BE2C (cell line): ENCODE measurements at places on chromosomes 2 and 18.
A peak's percentile ranks its signal among the peaks of the same experiment; 100 is the strongest.

- DNase-seq, result no peak
These were observed 59.0 kb downstream of the GLI2 start for GRCh38 chr2:120794716-120795115.

DNA sequence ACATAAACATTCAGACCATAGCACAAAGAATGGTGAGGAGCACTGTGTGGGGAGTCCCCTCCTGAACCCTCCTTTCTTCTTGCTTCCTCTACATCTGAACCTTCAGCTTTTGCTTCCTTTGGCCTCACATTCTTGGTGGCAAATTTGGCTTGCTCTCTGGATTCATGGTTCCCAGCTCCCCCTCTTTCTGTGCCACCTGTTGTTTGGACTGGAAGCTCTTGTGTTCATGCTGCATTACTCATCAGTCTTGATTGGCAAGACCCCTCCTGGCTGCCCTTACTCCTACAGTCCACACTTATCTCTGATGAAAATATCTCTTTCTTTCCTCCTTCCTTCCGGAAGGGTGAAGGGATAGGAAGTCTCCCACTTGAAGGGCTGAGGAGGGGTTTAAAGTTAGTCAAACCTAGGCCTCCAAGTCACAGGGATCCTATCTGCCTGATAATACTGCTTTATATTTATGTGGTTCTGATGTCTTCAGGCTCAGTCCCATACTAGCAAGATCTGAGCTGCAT, 70.0 kb downstream of the MYO3B start:
- no peak for DNase-seq

DNA sequence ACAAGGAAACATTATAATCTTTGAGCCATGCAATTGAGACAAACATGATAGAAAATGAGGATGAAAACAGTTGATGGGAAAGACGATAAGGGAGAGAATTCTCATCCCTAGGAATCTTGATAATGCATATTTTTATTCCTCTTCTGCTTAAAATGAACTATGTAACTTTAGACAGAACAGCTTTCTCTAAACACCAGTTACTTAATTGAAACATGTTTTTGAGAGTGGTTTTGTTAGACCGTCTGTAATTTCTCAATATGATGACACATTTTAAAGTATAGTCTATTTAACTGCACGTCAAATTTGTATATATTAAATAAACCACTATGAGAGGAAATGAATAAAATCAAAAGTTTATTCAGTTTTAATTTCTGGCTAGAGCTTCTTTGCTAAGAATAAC, 1453.9 kb upstream of the NXPH2 start:
- no peak for DNase-seq

DNA sequence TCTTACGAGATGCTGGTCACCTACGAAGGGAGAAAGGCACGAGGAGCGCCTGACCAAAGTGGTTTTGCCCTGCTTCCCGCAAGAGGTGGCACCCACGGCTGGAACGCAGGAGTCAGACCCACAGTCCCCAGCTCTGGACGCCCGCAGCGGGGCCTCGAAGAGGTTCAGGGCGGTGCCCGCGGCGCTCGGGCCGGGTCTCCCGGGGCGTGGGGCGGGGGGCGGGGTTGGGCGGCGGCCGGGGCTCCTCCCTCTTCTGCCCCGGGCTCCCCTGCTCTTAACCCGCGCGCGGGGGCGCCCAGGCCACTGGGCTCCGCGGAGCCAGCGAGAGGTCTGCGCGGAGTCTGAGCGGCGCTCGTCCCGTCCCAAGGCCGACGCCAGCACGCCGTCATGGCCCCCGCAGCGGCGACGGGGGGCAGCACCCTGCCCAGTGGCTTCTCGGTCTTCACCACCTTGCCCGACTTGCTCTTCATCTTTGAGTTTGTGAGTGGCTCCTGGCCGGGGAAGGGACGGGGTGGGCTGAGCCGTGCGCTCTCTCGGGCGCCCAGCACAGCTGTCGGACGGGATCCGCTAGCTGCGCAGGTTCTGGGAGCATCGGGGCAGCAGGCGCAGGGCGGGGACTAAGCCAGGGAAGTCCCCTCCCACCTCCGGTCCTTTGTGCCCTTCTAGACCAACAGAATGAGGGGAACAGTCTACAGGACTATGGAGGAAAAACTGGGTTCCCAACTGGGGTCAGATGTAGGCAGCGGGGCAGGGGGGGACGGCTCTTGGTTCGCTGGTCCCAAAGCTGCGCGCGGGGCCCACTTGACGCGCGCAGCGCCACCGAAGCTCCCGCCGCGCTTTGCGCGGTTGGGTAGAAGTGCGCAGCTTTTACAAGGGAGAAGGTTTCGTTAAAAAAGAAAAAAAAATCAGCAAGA, at the start of gene MAL:
Gene MAL (plus strand): TSS at position 303 of the 914 bp plus-strand sequence. CDS start 85 bp downstream, at position 388.
- no peak for DNase-seq

DNA sequence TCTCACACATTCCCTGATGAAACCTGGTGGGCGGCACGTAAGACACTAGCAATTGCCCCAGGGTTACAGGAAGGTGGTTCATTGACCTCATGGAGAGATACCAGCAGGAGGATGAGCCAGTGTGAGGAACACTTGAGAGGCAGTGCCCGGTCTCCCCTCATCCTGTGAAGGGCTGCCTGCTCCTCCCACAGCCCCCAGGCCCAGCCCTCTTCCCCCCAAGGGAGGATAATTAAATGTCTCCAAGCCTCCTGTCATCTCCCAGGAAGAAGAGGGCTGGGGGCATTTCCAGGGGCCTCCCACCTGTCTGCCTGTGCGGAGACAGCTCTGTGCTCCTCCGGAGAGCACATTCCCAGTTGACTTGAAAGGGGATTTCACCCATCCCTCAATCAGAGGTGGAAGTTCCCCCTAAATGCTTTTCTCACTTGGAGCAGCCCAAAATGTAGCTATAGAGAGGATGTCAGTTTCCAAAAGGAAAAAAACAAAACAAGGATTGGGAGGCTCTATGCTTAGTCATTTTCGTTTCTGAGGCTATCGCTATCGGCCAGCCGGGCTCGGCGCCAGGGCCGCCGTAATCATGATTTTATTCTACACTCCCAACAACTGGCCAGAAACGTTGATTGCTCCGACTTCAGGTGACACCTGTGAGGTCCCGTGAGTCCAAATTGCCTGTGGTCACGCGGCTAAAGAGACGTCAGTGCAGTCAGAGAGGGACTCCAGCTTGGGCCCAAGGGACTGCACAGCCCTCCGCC, 7.1 kb downstream of the KCNF1 start:
- no peak for DNase-seq

DNA sequence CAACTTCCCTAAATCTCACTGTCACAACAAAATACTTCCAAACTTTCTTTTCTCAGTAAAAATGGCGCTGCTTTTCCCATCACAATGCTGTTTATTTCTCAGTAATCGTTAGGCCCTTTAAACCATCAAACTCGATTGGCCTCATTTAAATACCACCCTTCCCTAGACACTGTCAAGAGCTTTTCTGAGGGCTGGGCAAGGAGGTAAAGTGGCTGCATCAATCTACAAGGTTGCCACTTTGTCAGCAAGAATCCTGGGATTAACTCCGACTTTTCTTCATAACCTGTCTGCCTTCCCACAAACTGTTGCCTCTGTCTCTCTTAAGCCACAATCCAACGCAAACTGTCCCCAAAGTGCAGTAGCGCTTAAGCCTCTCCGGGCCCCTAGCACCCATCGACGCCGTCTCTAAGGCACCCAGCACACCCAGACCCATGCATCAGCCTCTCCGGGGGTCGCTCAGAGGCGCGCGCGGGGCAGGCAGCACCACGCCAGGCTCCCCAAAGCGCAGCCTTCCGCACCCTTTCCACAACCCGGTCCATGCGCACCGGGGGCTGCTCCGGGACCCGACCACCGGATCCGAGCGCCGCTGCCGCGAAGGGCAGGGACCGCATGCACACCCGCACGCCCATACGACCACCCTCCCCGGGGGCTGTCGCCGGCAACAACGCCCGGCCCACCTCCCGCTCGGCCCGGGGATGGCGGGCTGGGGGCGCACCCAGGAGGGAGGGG, 683 bp downstream of the MBOAT2 start:
- peak; percentile 38 for DNase-seq

DNA sequence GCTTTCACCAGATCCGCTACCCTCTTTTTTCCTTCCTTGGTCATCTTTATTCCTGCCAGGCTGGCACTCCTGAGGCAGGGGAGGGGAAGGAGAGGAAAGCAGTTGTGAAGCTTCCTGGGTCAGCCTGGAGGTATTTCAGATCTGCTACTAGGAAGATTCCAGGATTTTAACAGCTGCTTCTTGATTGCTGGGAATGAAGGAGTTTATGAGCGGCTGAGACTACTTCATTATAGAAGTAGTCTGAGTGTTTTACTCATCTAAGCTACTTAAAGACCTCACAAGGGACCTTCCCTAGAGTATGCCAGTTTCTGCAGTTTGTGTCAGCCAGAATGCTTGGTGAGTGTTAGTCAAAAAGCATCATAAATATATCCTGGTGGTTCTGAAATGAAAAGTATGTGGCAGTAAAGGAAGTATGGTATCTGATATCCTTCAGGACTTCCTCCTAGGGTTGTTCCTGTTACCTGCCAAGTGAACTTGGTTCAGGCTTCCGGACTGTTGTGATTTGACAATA, 1.9 kb downstream of the TANC1 start:
- DNase-seq, result no peak

GRCh38 chr2:233256048-233256447, 4.6 kb downstream of the ATG16L1 start:
- DNase-seq, result no peak

DNA sequence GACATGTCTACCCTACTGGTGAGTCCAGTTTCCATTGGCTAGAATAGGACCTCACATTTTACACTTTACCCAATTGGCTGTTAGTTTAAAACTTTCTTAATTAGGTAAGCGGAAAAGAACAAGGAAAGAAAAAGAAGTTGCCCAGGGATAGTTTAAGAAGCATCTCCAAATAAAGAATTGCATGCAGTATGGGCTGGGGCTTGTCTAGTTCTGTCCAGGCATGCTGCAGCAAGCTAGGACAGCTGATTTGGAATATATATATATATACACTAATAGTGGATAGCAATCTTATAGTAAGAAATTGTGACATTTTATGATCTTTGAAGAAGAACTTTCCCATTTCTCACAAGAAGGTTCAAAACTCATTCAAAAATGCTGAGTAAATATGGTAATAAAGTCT, 90.0 kb upstream of the ERBB4 start:
- DNase-seq, result no peak

DNA sequence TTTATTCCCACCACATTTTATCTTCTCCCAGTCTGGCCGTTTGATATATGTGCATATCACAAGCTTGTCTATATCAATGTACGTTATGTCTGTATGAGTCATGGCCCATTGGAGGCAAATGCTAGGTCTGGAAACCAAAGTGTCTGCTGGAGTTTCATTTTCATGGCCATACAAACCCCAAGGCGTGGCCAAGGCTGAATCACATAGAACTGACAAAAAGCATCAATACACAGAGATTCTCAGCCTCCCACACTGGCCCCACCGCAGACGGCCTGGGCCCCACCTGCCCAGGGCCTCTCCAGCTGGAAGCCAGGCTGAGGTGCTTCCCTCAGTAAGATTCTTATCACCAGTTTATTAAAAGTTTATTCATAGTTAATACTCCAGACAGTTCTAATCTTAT, 40.5 kb upstream of the SALL3 start:
- no peak for DNase-seq
